CD4-positive, alpha-beta T cell treated with Interleukin-4 for 1 hour (primary cell): ENCODE measurements at places on chromosomes 5 and 9.

DNA sequence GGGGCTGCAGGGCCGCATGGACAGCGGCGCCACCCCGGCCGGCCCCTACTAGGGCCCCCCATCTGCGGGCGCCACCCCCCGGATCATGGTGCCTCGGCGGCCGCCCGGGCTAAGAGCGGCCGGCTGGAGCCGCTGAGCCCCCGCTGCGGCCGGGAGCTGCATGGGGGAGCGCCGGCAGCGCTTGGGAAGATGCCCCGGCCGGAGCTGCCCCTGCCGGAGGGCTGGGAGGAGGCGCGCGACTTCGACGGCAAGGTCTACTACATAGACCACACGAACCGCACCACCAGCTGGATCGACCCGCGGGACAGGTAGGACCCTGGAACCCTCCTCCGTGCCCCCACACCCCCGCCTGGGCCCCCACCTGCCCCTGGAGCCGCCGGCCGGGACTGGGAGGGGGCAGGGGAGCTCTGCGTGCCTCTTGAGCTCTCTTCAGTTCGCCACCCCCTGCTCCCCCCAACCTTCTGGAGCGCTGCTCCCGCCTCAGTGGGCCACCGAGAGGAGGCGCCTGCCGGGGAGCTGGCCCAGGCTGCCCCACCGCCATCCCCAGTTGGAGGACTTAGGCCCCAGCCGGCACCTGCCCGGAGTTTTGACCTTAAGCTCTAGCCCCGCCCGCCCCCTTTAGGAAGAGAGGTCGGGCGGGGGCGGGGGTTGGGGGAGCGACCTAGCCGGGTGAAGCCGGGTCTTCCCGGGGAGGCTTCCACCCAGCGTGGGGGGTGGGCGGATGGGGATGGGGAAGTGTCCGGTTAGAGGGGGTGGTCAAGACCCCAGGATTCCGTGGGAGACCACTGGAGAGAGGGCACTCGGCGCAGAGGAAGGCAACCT is 730 bp downstream of the WWC1 start:
- DNase-seq: no peak

DNA sequence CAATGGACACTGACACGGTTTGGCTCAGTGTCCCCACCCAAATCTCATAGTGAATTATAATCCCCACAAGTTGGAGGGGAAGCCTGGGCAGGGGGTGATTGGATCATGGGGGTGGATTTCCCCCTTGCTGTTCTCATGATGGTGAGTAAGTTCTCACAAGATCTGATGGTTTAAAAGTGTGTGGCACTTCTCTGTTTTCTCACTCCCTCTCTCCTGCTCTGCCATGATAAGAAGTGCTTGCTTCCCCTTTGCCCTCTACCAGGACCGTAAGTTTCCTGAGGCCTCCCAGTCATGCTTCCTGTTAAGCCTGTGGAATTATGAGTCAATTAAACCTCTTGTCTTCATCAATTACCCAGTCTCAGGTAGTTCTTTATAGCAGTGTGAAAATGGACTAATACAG is 115.8 kb upstream of the KIF2A start:
- no peak for DNase-seq

DNA sequence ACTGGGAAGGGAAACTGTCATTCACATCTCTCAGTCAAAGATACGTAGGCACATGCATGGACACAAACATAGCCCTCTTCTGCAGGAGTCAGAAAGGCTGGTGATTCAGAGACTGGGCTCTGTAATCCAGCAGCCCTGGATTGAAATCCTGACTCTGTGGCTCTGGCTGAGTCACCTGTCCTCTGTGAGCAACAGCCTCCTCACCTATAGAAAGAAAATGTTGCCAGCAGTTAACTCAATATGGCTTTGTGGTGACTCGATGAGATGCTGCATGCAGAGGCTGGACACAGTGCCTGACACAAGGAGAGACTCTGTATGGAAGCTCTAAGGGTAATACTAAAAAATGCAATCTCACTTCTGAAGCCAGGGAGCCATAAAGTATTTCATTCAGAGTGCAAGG is 23.9 kb upstream of the CDKN2AIPNL start:
- no peak for DNase-seq

DNA sequence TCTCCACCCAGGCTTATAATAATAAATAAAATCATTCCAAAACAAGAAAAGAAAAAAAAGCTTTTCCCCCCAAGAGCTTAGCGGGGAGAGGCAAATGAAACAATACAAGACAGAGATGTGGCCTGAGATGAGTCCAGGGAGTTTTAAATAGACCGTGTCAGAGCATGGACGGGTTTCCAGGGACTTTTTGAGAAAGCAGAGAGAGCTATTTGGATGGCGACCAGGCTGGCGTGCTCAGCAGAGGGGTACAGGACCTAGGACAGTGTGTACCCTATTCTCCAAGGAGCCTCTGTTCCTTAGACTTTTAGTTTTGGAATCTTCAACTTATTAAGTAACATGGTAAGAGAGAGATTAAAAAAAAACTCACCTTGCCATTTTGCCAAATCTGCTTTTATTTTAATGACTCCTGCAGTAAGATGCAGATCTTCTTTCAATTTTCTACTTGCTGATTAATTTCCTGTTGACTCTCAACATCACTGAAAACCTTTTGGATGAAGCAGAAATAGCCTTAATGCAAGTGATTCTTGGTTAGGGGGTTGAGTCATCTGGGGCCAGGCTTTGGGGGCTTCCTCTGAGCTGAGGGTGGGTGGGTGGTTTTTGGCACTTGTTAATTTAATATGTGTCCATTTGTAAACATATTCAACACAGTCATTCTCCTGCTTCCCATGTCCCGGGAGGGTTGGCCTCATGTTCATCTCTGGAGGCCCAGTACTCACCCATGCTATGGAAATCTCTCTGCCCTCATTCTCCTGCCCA is 49.6 kb upstream of the OSMR start:
- DNase-seq: no peak

GRCh38 chr5:78612227-78613150 is 36.1 kb downstream of the LHFPL2 start:
- DNase-seq: no peak

GRCh38 chr9:119091074-119091473 is 278.2 kb downstream of the BRINP1 start:
- no peak for DNase-seq

DNA sequence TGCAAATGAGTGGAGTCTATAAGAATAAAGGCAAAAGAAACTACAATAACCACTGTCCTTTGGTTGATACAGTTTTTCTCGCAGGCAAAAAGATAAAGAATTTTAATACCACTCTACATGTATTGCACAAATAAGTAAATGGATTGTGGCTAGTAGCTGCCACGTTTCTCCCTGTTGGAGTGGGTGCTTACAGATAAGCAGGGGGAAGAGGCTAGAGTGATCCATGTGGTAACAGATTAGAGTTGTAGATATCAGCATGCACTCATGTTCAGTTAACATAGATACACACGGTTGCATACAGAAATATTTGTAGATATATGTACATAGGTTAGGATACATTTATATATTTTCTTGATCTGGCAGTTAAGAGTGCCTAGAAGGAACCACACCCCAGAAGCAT is 179.5 kb downstream of the ARHGEF28 start:
- DNase-seq: no peak

- DNase-seq: no peak
Observed at GRCh38 chr9:116405321-116405720, 251.7 kb downstream of the PAPPA start.

- no peak for DNase-seq
Observed at GRCh38 chr5:117261948-117262571, 687.4 kb upstream of the SEMA6A start.

- no peak for DNase-seq
Observed at GRCh38 chr5:107674655-107675054, 3.9 kb upstream of the EFNA5 start.

- no peak for DNase-seq
Observed at GRCh38 chr5:82656341-82656761, 378.2 kb upstream of the RPS23 start.

DNA sequence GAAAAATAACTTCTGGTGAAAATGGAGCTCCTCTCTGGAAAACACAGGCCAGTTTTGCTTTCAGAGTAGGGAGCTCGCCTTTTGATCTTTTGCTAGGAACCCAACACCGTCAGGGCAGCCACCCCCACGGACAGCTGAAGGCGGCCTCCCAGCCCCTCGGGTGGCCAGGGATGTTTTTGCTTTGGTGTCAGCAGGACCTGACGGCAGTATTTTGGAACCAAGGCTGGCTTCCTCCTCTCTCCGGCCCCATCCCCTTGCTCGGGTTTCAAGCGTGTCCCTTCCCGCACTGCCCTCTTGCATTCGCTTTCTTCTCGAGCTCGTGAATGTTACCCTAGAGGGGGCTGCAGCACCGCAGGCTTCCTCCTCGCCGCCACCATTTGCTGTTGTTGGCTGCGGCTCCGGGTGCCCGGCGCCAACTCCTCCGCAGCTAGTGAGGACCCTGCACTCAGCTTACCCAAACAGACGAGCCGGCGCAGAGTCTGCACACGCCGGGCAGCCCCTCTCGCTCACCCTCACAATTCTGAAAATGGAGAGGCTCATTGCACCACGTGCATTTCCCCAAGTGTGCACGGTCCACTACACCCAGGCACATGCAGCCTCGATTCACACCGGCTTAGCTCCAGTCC is 35.5 kb upstream of the ADAMTSL1 start:
- no peak for DNase-seq

- DNase-seq: no peak
Observed at GRCh38 chr9:21634951-21635350, 152.8 kb upstream of the IFNE start.

DNA sequence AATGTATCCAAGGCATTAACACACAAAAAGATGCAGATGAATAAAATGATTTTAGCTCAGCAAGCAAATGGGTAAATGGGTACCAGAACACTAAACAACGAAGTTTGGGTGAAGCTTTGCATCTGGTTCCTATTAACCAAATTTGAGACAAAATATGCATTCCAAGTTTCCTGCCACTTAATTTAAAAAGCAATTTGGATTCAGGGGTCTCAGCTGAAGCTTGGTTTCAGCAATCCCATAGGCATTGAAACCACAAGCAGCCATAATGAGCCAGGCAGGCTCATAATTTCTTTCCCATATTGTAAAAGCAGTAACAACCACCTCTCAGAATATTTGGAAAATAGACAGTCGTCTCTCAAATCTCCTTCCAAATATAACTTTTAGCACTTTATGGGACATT is 138.9 kb downstream of the NXNL2 start:
- no peak for DNase-seq

DNA sequence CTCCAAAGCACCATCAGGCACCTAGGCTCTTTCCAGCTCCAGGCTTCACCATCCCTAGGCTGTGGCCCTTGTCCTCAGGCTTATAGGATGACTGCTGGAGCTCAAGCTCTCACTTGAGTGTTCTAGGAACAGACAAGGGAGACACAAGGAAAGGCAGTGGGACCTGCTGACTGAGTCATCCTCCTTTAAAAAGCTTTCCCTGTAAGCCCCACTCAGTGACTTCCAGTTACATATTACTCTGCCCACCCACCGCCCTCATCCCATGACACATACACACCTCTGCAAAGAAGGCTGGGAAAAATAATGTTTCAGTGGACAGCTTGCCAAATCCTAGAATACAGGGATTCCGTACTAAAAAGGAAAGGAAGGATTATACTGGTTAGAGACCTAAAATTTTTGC is 154.2 kb upstream of the ZNF366 start:
- no peak for DNase-seq

GRCh38 chr5:54619731-54620130 is 102.2 kb downstream of the SNX18 start:
- DNase-seq: no peak

DNA sequence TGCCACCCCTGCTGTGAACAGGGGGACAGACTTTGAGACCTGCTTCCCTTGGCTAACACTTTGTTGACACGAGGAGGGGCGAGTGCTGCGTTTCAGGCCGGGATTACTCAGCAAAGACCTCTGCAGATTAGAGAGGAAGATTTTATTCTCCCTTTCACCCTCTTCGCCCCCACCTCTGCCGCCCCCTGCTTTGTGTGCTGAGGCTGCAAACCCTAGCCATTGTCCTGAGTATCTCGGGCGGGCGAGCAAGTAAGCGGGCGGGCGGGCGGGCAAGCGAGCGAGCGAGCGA is 6.0 kb downstream of the ISL1 start:
- DNase-seq: no peak

DNA sequence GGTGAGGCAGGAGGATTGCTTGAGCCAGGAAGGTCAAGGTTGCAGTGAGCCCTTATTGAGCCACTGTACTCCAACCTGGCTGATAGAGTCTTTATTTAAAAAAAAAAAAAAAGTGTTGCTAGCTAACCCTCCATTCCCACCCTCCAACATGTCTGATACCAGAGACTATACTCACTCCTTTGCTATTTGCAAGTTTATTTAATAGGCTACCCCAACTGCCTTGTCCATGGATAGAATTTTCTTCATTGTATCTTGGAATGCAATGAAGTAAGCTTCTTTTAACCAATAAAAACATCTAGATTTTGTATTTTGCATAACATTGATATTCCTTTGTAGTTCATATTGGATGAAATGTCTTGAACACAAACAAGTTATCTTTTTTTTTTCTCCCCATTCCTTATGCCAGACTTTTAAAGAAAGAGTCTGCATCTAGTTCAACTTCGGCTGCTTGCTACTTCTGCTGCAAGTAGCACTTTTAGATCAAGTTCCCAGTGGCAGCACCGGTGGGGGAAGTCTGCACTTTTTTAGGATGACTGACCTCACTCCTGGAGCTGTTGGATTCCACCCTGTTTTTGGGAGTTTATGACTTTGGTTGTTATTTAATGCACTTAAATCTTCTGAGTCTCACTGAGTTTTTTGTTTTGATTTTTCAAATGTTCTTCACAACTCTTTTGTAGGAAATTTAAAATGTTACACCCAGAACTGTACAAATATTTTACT is 112.5 kb downstream of the UHRF2 start:
- DNase-seq: no peak

DNA sequence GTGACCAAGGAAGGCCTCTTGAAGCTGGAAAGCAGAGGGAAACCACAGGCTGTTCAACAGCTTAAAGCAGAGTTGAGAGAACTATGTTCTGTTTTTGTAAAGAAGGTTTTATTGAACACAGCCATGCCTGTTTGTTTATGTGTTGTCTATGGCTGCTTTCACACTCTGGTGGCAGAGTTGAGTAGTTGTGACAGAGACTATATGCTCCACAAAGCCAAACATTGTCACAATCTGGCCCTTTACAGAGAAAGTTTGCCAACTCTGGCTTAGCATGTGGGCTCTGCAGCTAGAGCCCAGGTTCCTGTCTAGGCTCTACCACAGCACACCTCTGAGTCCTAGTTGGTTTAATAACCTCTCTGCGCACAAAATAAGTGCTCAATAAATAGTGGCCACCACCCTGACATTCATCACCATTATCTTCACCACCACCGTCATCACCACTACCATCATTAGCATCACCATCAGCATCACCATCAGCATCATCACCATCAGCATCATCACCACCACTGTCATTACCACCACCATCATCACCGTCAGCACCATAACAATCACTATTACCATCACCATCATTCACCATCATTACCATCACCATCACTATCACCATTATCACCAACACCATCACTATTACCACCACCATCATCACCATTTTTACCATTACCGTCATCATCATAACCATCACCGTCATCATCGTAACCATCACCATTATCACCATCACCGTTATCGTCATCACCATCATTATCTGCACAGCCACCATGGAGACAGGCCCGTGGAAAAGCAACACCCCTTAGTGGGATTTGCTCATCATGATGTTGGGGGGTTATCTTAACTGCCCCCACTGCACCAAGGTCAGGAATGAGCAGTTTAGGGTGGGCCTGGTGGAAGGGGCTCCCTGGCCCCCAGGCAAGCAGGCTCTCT is 18.3 kb downstream of the AKNA start:
- peak; percentile 47 for DNase-seq

GRCh38 chr5:101045689-101046088 is 142.6 kb upstream of the ST8SIA4 start:
- no peak for DNase-seq

GRCh38 chr5:43389679-43390329 is 22.4 kb downstream of the CCL28 start:
- DNase-seq: peak; percentile 49
